ENCODE measurements at places on chromosomes 7 and 10. TPM values are rescaled to one million over a fixed set of nuclear protein-coding genes. Genes with fewer than 3 reads are reported as not detected.

- DNase-seq, result no peak
Observed at GRCh38 chr7:4837803-4838625, 23.8 kb downstream of the PAPOLB start.

- no peak for DNase-seq
Observed at GRCh38 chr10:127133672-127134500, 62.5 kb downstream of the INSYN2A start.

GRCh38 chr7:96663457-96663856, 46.2 kb downstream of the SEM1 start:
- no peak for DNase-seq

DNA sequence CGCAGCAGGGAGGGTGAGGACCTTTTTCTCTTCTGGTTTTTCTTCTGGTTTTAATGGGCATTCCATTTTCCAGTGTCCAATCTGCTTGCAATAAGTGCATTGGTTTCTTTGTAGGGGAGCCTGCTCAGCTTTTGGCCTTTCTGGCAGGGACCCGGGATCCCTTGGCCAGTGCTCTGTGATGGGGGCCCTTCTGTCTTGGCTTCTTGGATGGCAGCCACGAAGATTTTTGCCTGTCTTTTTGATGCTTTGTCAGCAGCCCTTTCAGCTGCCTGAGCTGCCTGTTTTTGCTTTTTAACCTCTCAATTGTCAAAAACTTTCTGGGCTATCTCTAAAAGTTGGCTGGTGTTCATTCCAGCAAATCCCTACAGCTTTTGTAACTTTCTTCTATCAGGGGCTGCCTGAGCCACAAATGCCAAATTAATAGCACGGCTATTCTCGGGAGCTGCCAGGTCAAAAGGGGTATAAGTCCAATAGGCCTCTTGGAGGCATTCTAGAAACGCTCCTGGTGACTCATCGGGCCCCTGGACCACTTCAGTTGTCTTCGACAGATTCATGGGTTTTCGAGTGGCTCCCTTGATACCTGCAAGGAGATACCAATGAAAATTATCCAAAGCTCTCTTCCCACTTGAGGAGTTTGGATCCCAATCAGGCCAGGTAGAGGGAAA, 179.9 kb upstream of the MBL2 start:
- DNase-seq, result no peak

DNA sequence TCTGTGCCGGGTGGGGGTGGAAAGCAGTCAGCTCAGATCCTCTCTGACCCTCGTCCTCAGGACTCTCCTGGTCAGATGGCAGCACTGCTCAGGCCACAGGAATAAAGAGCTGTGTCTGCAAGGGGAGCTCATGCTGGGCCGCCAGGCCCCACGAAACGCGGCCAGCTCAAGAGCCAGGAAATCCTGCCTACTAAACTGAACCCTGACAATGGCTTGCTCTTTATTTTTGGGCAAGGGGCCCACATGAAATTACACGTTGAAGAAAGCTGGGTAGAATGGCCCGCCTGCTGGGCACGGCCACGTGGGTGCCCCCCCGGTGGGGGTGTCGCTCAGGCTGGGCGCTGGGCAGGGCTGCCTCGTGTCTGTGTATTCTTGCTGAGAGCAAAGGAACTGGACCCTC, 103.0 kb downstream of the ITIH5 start:
- DNase-seq, result no peak

GRCh38 chr7:30308389-30308788, 24.0 kb downstream of the ZNRF2 start:
- no peak for DNase-seq

The MYPN gene
- 112 TPM for total RNA-seq

The CPA2 gene
- not detected for total RNA-seq
